ENCODE measurements at places on chromosomes 13 and 19.

- DNase-seq = no peak
Observed at GRCh38 chr19:42271045-42271419, 2.0 kb downstream of the CIC start.

DNA sequence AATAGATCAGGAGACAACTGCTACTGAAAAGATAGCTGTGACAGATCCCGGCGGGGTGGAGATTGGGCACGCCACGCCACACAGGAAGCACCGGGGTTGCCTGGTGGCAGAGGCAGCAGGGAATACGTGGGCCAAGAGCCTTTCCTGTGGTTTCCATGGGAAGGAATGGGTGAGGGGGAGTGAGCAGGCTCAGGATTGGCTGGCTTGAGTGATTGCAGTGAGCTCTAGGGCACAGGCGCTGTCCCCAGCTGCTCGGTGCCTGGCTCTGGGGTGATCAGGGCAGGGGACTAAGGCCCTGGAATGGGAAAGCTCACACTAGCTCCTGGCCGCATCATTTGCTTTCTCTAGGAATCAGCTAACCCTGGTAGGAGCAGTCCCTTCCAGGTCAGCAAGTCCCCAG lies 166.1 kb downstream of the USP12 start:
- DNase-seq = peak; percentile 7

GRCh38 chr19:33206261-33207039 lies 12.3 kb downstream of the LRP3 start:
- no peak for DNase-seq

GRCh38 chr13:33649212-33649878 lies 168.6 kb upstream of the RFC3 start:
- DNase-seq = no peak

GRCh38 chr13:48783181-48783630 lies 129.5 kb downstream of the CYSLTR2 start:
- peak; percentile 98 for DNase-seq

DNA sequence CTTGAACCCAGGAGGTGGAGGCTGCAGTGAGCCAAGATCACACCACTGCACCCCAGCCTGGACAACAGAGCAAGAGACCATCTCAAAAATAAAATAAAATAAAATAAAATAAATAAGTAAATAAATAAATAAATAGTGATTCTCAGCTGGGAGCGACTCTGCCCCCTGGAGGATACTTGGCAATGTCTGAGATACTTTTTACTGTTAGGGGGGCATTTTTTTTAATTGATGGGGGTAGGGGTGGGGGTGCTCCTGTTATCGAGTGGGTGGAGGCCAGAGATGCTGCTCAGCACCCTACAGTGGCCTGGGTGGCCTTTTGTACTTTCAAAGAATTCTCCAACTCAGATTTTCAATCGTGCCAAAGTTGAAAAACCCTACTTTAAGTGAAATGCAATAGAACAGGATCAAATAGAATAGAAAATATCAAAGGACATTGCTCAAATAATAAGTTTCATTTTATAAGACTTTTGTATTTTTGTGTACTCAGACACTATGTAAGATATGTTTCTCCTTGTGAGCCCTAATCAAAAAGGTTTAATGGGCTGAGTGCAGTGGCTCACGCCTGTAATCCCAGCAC lies 7.1 kb upstream of the CLPP start:
- DNase-seq = peak; percentile 26

DNA sequence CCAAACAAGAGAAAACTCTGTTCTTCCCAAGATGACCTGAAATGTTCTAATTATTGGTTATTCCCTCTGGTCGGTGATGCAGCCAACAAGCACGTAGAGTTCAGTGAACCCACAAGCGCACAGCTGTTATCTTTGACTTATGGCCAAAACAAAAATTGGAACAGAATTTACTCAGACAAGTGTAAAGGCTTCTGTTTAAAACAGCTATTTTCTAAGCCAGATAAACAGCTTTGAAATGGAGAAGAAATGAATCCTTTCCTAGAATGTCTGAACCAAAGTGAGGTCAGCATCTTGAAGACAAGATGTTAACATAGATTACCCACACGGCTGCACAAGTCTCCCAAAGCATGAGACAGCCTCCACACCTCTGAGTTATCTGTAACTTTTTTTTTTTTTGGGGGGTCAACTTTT lies 669.2 kb downstream of the DIAPH3 start:
- peak; percentile 40 for DNase-seq

DNA sequence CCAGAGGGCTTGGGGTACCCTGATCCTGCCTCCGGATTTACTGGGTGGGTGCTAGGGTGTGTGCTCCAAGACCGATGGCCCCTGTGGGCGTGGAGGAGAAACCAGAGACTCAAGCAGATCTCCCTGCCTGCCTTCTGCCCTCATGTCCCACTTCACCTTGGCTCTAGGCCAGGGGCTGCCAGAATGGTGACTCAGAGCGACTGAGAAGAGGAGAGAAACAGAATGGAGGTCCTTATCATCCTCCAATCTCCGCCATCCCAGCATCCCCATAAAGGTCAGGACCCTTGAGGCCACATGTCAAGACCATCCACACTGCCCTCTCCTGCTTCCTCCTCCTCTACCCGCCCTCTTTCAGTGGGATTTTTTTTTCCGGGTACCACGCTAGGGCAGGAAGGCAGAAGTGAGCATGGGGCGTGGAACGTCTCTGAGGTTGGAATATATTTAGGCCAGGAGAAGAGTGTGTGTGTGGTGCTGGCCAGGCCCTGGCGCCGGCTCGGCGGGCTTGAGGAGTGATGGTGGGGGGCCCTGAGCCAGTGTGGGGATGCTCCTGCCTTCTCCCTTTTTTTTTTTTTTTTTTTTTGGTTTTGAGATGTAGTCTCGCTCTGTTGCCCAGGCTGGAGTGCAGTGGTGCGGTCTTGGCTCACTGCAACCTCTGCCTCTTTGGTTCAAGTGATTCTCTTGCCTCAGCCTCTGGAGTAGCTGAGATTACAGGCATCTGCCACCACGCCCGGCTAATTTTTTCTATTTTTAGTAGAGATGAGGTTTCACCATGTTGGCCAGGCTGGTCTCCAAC lies 22.3 kb downstream of the IER2 start:
- DNase-seq = peak; percentile 85

DNA sequence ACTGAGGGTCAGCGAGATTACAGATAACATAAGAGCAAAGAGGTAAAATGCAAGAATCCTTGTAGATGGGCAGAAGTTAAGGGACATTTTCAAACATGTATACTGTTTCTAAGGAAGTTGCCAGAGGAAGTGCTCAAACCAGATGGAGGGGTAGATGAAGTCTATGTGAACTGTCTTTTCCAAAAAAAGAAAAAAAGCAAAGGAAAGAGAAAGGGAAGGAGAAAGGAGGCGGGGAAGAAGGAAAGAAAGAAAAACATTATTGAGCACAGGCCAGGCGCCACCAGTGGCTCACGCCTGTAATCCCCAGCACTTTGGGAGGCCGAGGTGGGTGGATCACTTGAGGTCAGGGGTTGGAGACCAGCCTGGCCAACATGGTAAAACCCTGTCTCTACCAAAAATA lies 5.3 kb downstream of the DMAC2 start:
- no peak for DNase-seq

DNA sequence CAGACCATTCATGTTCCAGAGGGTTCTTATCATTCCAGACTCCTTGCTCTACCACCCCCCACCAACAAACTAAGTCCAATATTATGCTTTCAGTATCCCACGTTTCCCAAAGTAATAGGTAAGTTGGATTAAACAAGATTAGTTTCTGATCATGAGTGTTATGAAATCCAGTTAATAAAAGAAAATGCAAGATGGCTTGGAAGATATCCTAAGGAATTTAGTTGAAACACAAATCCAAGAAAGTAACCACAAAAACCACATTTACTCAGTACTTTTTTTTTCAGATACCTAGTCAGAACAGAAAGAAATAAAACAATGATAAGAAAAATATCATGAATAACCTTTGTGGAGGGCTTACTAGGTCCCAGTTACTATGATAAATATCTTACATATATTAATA lies 119.4 kb upstream of the MIR17HG start:
- DNase-seq = no peak

GRCh38 chr19:49730166-49730565 lies 32.9 kb downstream of the TSKS start:
- no peak for DNase-seq

- no peak for DNase-seq
Observed at GRCh38 chr19:8584965-8585893, 8.0 kb upstream of the MYO1F start.

- no peak for DNase-seq
Observed at GRCh38 chr19:18725841-18726770, 42.6 kb downstream of the CRTC1 start.

DNA sequence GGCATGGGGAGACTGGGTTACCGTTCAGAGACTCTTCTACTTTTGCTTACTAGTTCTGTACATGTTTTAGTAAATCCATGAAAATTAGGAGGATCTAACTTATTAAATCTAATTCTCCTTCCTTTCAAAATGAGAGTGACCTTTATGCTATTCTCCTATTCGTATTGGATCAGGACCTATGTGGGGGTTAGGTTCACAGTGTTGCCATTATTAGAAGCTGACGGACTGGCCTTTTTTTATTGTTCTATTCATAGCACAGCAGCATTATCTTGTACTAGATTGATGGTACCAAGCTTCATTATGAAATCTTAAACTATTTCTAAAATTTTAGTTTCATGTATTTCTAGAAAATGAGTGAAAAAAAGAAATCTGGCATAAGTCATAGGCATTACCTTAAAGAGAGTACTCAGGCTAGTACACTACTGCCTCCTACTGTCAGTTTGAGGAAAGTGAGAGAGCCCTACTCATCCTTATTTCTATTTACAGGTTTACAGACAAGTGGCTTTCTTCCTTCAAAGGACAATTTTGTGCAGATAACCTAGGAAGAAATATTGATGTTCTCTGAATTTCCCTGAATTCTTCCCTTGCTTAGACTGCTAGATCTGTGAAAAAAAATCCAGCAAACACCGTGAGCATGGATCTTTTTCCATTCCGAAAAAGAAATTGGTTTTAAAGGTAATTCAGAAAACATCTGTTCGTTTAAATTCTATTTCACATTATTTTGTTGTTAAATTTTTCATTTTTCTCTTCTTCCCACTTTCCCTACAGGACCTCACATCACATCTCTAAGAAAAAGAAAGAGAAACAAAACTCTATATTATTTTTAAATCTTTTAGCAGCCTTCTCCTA lies 485.5 kb downstream of the DIAPH3 start:
- peak; percentile 57 for DNase-seq

- no peak for DNase-seq
Observed at GRCh38 chr13:110887597-110888333, 27.1 kb downstream of the ANKRD10 start.

GRCh38 chr13:97855570-97856303 lies 97.7 kb upstream of the IPO5 start:
- peak; percentile 91 for DNase-seq

- DNase-seq = no peak
Observed at GRCh38 chr13:49630580-49630979, 2.3 kb downstream of the ARL11 start.

DNA sequence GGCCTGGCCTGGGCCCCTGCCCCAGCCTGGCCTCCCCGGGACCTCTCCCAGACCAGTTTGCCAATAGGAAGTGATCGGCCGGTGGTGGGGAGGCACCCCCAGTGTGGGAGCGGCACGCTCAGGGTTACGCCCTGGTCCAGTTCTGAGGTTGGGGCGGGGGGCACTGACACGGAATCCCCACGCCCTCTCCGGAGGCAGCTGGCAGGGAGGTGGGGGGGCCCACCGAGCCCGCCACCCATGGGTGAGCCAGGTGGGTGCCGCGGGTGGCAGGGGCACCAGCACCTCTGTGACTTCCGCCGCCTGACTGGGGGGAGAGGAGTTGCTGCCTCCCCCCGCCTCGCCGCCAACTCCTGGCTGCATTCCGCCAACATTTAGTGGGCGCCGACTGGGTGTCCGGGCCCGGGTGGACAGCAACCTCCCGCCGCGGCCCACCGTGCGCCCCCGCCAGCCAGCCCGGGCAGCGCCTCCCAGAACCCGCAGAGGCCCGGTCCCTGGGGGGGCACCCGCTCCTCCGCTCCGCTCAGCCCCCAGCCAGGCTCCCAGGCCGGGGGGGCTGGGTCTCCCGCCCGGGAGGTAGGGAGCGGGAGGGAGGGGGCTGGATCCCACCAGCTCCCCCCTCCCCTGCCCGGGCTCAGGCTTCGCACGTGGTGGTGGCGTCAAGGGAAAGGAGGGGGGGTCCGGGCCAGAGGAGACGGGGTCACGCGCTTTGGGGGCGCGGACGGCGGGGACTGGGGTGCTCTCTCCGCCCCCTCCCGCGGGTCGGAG lies 2.0 kb downstream of the ZBTB7A start:
- no peak for DNase-seq

GRCh38 chr13:112776354-112776753 lies 86.5 kb downstream of the ATP11A start:
- no peak for DNase-seq

GRCh38 chr13:77952276-77952675 lies 33.6 kb upstream of the EDNRB start:
- DNase-seq = no peak

GRCh38 chr19:2775556-2776430 lies 7.3 kb downstream of the SGTA start:
- peak; percentile 30 for DNase-seq

- DNase-seq = peak; percentile 85
Observed at GRCh38 chr19:49442771-49443365, 1.5 kb upstream of the SLC17A7 start.

DNA sequence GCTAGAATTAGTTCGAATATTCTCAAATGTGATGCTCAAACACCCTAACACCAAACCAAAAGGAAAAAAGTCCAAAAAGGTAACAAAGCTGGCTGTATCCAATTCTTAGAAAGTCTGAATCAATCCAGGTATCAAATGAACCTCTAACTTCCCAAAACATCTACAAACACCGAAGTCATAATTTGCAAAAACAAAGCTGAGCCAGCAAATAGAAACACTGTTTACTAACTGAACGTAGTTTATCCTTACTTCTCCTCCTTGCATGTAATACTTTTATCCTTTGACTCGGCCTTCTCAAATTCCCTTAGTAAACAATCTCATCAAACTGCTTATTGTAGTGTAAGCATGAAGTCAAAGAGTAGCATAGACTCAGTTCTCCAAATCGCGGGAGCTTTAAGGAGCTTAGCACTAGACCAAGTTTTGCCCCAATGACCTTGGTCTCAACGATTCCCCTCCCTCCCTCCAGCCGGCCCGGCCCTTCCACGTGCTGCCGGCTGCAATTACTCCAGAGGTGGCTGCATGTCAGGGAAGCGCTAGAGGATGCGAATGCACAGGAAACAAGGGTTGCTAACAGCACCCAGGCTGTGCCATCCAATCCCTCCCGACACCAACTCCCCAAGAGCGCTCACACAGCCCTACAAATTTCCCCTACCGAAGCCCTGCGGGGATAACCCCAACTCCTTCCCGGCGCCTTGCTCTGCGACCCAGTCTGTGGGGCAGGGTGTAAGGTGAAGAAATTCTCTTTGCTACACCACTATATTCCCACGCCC lies 693 bp downstream of the XPO4 start:
- peak; percentile 18 for DNase-seq

All from AG10803 (cell line).